ENCODE measurements at places on chromosomes 13 and 19. TPM values are rescaled to one million over a fixed set of nuclear protein-coding genes. Genes with fewer than 3 reads are reported as not detected.

GRCh38 chr19:52898101-52898500 is 666 bp upstream of the ZNF320 start:
- DNase-seq: no peak

GRCh38 chr19:42512743-42513304 is 15.5 kb downstream of the CEACAM1 start:
- DNase-seq: no peak

DNA sequence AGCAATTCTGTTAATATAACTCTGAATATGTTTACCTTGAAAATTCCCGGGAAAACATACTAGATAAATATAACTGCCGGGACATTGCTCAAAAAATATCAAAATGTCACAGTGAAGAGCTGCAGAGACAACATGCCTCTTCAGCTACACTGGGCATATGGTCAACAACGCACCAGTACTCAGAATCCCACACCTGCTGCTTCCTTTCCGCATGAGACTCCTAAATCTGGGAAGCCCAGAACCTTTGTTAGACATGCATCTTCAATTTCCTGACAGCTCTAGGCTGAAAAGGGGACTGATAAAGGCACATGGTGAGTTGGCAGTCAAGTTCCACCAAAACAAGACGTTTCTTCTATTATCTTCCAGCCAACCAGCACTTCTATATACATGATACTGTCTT is 53.7 kb downstream of the USP12 start:
- no peak for DNase-seq

GRCh38 chr19:52622261-52622660 is 15.9 kb downstream of the ZNF83 start:
- no peak for DNase-seq

- no peak for DNase-seq
Measured at GRCh38 chr13:80036845-80037504, 304.0 kb downstream of the SPRY2 start.

Gene FSD1
- 38.0 TPM for total RNA-seq

Data from activated naive CD4-positive, alpha-beta T cell treated with anti-CD3 and anti-CD28 coated beads, Interleukin-2, amount 50 U/mL, for 72 hours (primary cell).